ENCODE measurements at places on chromosomes 7 and 10.

DNA sequence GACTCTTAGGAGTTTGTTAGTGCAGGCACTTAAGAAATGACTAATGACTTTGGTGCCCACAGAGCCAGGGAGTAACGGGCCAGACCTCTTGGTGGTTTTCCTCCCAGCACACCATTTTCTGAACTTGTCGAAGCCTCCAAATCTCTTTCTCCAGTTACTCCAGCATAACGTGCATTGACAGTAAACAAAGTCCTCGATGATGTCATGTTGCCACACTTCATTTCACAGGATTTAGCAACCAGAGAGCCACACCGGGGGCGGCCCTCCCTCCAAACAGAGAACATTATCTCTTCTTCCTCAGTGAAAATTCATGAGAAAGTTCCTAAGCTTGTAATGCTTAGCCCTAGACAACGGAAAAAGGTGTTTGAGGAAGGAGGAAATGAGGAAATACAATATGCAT is 4.0 kb upstream of the SVOPL start:
- no peak for DNase-seq

GRCh38 chr10:123996302-123996701 is 97.1 kb downstream of the CHST15 start:
- DNase-seq, result no peak

GRCh38 chr7:108480311-108480710 is 24.1 kb upstream of the NRCAM start:
- no peak for DNase-seq

GRCh38 chr10:34433241-34434076 is 381.6 kb downstream of the PARD3 start:
- DNase-seq, result no peak

DNA sequence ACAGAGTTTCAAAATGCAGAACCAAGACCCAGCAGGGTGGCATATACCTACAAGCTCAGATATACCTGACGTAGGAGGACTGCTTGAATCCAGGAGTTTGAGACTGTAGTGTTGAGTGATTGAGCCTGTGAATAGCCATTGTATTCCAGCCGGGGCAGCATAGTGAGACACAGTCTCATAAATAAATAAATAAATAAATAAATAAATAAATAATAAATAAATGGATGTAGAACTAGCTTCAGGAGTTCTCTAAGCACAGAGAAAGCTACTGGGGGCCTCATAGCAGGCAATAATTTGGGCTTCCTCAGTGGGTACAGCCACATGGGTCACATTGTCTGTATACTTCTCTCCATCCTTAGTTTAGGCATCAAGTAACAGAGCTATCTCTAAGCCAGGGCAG is 906.8 kb downstream of the LRMDA start:
- DNase-seq, result no peak

DNA sequence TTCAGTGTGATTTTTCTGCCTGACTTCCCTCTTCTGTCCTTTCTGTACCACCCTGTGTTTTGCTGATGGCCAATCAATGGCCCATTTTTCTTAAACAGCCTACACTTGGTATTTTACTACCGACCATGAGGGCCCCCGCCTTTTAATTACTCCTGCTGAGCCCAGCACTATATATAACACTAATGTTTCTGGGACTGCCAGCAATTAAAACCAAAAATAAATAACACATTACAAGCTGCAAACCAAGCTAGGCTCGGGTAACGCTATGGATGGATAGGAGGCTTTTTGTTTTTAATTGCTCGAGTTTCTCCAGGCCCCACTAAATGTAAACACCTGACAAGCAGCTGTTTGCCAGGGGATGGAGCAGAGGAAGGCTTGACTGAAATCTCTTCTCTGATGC is 915.4 kb upstream of the AUTS2 start:
- DNase-seq, result no peak

- DNase-seq, result no peak
Observed at GRCh38 chr7:53100091-53100490, 64.7 kb downstream of the POM121L12 start.

DNA sequence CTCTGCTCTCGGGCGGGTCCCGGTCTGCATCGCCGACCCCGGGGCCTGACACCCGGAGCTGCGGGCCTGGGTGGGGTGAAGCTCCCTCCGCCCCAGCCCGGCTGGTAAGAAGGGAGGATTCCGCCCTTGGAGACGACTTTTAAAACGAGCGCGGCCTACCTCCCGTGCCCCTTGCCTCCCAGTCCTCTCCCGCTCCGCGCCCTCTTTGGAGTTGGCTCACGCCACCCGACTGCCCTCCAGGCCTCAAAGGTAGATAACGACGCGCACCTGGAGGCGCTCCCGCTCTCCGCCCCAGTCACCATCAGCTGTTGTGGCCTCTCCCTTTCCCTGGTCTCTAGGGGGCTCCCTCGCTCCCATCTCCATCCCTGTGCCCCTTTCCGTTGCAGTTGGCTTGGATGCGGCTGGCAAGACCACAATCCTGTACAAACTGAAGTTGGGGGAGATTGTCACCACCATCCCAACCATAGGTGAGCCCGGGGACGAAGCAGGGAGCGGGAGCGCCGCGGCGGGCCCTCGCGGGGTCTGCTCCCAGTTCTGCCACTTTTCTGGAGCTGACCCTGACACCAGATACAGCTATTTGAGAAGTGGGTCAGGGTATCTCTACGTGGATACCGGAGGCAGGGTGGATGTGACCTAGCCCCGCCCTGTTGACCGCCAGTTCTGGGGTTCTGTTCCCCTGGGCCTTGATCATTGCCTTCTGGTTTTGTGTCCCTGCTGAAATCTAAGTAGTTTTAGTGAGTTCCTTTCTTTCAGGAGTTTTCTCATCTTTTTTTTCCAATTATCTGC is 679 bp downstream of the ARF5 start:
- DNase-seq, result peak; percentile 28

- DNase-seq, result no peak
Observed at GRCh38 chr7:151814400-151815009, 62.4 kb downstream of the PRKAG2 start.

DNA sequence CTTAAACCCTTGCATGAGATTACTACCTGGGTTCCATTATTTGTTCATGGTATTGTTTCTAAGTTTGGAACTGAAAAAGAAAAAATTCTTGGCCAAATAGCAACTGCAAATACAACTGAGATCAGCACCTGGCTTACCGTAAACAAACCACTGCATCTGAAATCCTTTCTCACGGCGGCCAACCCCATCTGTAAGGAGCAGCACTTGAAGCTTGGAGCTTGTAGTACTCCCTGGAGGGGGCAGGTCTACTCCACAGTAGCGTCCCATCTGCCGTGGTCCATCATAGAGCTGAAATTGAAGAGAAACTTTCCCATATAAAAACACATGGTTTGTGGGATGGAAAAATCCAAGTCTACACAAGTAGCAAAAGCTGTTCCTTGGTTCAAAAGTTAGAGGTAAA is 109.9 kb downstream of the CUBN start:
- no peak for DNase-seq

DNA sequence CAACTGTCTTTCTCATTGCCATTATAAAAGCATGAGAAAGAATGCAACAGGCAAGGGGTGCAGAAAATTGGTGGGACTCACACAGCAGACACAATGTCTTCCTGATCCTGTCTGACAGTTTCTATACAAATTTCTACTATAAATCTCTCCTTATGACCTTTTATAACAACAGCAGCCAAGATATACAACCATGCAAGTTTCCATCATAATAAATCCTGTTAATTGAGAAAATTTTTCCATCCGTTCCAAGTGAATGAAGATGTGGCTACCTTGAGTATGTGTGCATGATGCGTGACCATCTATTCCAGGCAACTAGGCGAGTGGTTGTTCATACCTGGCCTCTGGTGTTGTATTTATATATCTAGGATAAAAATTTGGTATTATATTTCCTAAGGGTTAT is 216.7 kb downstream of the BBS9 start:
- DNase-seq, result no peak

DNA sequence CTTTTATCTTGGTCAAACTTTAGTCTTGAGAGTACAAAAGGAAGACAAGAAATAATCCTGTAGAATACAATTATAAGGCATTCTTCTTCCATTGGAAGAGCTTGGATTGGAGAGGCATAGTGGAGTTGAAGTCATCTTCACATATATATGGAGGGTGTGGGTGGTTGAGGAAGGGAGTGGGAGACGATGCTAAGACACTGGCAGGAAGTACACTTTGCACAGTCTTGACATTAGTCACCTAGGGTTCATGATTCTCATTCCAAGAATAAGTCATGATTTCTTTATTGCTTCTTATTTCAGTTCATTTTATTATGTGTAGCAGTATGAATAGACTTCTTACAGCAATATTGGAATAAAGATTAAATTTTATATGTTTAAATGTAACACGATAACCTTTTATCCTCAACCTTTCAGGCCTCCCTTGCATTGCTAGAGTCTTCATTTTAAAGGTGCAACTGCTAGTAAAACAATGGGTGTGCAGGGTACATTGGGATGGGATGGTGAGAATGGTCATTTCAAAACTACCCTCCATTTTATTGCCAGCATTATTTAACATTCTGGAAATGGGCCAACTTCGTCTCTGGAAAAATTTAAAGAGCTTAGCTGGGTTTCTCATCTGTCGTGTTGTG is 12.3 kb upstream of the SLC26A3 start:
- peak; percentile 55 for DNase-seq

- DNase-seq, result no peak
Observed at GRCh38 chr7:27241189-27242056, 1.2 kb upstream of the EVX1 start.

DNA sequence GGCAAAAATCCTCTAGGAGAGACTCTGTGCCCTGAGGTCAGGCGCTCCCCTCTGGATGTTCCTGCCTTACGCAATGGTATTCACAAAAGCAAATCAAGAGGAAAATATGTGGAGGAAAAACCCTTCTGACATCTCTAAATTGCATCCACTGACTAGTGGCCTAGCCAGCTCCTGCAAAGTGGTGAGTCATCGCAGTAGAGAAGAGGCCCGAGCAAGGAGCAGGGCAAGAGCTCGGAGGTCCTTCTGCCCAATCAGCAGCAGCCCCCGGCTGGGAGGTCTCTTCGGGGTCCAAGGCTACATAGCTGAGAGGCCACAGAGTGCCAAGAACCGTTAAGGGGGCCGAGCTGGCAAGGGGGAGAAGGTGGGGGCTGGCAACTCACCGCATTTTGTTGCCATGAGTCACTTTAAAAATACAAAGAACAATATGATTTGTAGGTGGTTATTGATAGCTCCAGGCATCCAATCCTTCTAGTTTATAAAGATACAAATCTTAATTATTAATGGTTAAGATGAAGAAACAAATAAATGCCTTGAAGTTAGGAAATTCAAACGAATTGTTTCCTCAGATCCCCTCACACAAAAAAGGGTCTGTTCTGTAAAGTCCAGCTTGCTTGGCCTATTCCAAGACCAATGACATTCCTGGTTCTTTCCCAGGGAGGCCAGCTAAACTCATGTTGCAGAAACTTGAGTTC is 161.6 kb downstream of the PKD1L1 start:
- DNase-seq, result no peak

- no peak for DNase-seq
Observed at GRCh38 chr10:101029520-101030295, 1.2 kb downstream of the PDZD7 start.

DNA sequence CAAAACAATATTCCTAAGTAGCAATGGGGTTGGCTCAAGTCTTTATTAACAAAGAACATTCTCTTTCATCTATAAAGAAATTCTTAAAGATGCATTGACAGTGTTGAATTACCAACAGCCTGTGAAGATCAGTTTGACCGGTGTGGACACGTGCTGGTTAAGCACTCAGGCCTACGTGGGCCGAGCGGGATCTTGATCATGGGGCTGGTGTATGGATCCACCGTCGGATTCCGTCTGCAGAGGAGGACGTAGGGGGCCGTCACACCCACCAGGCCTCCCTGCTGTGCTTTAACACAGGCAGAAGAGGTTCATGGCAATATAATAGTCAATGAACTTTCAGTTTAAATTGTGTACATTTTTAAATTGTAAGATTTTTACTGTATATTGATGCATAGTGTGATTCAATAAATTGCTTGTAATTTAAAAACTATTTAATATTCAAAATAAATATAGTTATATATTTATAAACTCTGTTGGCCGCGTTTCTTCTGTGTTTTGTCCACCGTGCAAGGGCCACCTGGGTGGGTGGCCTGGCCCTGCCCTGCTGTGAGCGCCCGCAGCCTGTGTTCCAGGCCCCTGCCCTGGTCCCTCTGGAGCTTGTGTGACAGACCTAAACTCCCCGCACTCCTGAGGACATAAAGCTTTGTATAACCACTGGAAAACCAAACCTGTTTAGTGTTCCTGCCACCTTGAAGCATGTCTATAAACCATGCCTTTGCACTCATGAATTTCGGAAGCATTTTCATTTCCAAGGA is 1.9 kb upstream of the BHLHA15 start:
- DNase-seq, result no peak

DNA sequence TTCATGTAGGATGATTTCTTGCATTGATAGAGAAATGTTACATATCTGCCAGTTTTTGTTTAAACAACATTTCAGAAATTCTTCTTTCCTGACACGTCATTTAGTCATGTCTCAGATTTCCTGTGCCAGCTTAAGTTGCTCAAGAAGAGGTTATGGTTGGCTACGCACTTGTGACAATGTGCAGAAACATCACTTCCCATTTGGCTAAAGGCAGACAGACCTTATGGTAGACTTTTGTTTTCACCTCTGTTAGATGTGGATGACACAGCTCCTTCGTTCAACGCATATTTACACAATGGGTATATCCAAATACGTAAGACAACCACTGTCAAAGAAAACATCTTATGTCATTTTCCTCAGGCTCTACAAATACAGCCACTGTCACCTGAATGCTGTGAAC is 125.8 kb downstream of the DOCK4 start:
- no peak for DNase-seq

DNA sequence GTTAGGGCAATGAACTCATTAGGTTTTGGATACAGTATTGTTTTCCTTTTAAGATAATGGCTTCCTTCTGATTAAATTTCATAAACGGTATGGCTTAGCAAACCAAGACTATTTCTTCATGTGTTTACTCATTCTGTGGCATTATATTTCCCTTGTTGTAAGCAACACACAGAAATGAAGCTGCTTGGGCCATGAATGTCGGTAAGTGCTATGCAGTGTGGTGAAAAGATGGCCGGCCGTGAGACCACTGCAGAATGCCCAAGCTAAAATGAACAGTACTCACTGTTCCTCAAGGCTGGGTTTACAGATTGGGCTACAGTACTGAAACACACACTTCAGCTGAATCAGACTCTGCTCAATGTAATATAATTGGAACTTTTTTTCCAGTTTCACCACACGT is 8.1 kb downstream of the APBB1IP start:
- DNase-seq, result no peak

DNA sequence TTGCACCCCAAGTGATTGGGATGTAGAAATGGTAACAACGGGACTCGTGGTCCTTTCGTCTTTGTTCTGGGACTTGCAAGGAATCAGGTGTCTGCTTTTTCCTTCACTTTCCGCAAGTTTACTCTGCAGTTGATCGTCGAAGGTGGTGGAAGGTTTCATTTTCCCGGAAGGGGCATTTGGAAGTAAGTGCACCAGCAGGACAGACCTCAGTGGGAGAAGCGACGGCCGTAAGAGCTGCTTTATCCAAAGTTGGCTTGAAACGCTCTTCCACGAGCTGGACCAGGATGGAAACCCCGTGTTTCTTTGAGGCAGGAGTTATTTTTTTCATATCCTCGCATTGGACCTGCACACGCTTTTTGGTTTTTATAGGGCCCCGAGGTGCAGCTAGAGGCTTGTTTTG is 1.2 kb downstream of the BRI3 start:
- no peak for DNase-seq

GRCh38 chr10:6052247-6053221 is 9.6 kb downstream of the IL2RA start:
- DNase-seq, result peak; percentile 94
